Activated T-cell treated with anti-CD3 and anti-CD28 coated beads, Interleukin-2, amount 50 U/mL, for 48 hours (primary cell): ENCODE measurements at places on chromosomes 2 and 18.

- DNase-seq: no peak
Measured at GRCh38 chr18:79527656-79528315, 132.1 kb downstream of the NFATC1 start.

DNA sequence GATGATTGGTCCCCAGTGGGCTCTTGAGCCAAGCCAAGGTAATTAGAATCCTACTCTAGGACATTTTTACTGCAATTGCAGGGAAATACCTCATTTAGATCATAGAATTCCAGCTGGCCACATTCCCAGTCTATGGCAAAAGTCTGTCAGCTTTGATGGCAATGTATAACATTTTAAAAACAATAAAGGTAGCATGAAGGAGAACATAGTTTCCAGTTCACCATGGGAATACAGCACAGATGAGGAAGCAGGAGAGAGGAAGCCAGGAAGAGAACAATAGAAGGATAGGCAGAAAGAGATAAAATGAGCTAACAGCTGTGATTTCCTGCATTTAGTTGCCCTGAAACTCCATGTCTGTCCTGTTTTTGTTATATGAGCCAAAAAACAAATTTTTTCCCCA is 897.3 kb upstream of the DDX18 start:
- no peak for DNase-seq

DNA sequence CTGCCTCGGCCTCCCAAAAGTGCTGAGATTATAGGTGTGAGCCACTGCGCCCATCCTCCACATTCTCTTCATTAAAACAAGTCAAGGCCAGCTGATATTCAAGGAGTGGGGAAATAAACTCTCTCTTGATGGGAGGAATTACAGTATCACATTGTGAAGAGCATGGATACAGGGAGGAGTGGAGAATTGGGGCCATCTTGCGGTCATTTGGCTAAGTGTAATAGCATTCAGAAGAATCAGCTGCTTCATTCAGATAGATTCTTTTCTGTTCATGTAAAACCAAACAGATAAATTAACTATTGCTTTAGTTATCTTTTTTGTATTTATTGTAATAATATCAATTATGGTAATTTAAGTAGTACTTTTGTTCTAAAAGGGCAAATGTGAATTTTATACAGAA is 156.3 kb downstream of the UBR3 start:
- no peak for DNase-seq

GRCh38 chr2:237167038-237167437 is 81.3 kb downstream of the COPS8 start:
- DNase-seq: no peak

DNA sequence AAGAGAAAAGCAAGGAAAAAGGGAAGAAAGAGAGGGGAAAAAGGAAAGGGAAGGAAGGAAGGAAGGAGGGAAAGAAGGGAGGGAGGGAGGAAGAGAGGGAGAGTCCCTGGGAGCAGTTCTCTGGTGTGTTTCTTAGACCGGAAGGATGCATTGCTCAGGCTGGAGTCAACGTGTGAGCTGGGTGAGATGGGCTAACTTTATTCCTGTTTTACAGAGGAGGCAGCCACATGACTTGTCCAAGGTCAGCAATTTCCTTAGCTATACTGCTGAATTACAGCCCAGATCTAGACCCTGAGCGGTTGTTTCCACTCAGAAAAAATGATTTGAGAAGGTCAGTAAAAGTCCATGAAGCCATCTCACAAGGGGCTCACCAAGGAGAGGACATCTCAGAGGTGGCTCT is 86.6 kb upstream of the APCDD1 start:
- DNase-seq: no peak

DNA sequence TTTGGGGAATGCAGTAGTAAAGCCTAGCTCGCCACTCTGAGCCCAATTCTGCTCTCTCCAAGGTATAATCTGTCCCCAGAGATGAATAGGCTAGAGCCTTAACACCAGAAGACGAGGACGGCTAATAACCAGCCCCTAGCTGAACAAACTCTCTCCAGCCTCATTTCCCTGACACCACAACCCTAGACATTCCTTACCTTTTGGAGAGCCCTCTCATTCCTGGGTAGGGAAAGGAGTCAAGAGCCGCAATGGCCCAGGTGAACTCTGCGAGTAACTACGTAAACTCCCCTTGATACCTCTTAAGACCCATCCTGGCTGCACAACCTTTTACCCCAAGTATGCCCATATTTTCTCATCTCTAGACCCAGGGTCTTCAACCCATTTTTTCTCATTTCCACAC is 722.9 kb downstream of the BCL11A start:
- DNase-seq: no peak

GRCh38 chr2:33785201-33786106 is 186.4 kb upstream of the FAM98A start:
- no peak for DNase-seq

GRCh38 chr2:162009543-162009942 is 64.5 kb downstream of the DPP4 start:
- DNase-seq: no peak

DNA sequence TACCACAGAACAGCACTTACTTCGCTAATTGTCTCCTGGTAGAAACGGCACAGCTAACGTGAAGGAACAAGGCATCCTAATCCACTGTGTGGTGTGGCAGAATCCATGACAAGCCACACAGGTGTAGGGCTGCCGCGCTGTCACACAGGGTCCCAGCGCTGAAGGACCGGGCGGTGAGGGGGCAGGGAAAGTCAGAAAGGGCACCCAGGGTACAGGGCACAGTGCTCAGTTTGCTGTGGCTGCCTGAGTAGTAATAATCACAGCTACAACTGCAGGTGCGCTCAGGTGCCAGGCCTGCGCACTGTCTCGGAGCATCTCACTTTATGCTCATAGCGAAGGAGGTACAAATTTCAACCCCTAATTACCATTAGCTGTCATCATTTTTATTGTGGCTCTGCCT is 55.2 kb upstream of the CAB39 start:
- peak; percentile 39 for DNase-seq

- no peak for DNase-seq
Measured at GRCh38 chr2:165795011-165795410, 964 bp upstream of the GALNT3 start.

- no peak for DNase-seq
Measured at GRCh38 chr2:29394981-29395350, 279.8 kb downstream of the CLIP4 start.

GRCh38 chr2:188518381-188518780 is 226.7 kb downstream of the GULP1 start:
- no peak for DNase-seq
